ENCODE measurements at places on chromosomes 13 and 19.

- no peak for DNase-seq
Observed at GRCh38 chr13:50932091-50932490, 22.5 kb downstream of the RNASEH2B start.

DNA sequence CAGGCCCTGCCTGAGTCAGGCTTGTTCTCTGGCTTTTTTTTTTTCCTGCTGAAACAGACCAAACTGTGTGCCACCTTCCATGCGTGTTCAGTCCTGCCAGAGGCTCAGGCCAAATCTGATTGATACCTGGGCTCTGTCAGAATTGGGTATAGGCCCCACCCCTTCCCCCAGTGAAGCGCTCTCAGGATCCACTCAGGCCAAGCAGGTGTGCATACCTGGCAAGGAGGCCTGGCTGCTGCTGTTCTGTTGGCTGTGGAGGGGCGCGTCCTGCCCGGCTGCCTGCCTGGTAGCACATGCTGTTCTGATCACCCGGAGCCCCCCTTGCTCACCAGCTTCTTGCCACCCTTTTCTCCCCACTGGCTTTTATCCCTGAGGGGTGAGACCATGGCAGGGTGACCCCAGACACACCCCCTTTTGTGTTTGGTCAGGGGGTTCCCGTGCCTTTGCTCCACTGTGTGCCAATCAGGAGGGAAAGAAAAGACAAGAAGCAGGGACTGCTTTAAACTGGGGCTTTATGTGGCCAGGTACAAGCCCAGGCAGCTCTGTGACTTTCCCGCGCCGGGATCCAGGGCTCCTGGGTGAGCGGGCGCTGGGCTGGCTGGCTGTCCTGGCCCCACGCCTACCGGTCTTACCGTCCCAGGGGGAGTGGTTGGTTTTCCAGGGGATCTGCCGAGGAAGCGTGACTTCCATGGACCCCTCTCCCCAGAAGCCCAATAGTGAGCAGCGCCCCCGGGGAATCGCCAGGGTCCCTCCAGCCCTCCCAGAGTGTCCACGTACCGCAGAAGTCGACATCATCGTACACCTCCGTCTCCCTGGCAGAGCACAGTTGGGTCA is 12.7 kb downstream of the PRAM1 start:
- DNase-seq = no peak

DNA sequence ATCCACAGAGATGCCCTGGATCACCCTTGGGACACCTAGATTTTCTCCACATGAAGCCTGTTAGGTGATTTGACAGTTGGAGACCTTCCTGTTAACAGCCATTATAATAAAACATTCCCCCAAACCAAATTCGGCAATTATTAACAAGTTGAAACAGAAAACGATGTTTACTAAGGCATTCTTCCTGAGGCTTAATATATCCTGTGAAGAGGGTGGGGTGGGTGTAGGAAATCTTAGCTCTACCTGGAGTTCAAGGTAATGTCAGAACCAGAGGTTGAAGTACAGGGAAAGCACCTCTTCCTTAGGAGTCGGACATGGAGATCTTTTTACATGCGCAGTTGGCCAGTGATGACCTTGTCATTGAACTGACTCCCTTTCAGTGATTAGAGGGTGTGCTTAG is 143.0 kb downstream of the FGF9 start:
- no peak for DNase-seq

GRCh38 chr19:36100476-36100875 is 10.5 kb upstream of the OVOL3 start:
- no peak for DNase-seq

- no peak for DNase-seq
Observed at GRCh38 chr19:51114087-51114729, 6.0 kb upstream of the CTU1 start.

DNA sequence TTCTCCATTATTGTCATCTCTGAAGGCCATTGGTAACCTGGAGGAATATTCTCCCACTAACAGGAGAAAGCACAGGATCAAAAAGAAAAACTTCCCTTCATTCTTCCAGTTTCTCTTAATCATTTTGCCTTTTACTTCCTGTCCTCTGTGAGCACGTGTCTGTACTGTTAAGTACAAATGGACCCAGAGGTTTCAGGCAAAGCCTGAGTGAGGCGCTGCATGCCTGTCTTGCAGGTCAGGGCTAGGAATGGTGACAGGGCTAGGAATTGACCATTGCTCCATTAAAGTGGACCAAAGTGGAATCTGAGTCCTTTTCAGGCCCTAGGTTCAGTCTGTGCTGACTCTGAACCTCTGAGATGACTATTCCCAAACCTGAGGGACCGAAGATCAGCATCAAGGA is 326.7 kb downstream of the SHISA2 start:
- DNase-seq = no peak

DNA sequence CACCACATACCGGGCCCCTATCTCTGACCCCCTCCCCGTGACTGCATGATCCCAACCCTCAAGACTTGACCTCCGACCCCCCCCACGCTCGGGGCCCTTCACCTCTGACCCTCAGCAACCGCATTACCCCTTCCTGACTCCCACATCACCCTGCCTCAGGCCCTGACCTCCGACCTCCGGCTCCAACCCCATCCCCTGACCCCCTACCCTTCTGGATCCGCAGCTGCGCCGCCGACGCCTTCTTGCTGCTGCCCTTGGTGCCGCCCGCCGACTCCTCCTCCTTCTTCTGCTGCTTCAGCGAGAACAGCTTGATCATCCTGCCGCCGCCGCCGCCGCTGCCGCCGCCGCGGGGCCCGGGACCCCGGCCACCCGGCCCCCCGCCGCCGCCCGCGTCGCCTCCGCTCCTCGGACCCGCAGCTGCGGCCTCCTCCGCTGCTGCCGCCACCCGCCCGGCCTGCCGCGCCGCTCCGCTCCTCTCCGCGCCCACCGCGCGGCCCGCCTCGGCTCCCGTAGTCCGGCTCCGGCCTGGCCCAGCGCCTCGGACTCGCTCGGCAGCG is at the start of gene UBE2M:
Gene UBE2M (minus strand): TSS at position 546 of the 557 bp plus-strand sequence. CDS start 230 bp downstream, at position 316.
- no peak for DNase-seq

DNA sequence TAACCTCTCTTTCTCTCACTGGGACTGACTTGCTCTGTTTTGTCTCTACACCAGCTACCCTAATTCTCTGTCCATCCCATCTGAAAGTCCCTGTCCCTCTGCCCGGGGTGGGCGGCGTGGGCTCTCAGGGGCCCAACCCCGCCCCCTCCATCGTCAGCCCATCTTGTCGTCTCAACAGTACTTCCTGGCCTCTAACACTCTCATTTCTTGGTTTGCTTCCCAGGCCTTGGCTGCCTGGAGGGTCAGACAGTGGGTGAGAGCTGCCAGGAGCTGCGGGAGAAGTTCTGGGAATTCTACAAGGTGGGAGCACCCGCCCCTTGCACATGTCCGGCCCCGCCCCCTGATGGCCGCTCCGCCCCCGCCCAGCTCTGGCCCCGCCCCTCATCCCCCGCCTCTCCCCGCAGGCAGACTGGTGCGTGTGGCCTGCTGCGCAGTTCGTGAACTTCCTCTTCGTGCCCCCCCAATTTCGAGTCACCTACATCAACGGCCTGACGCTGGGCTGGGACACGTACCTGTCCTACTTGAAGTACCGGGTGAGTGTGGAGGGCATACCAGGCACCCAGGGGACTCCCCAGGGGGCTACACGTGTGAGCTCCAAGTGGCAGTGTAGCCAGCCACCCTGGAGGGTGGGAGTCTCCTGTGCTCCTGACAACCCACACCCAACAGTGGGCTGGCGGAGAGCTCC is 1.7 kb downstream of the MPV17L2 start:
- DNase-seq = no peak

- peak; percentile 56 for DNase-seq
Observed at GRCh38 chr19:58513694-58514563, 2.1 kb upstream of the SLC27A5 start.

DNA sequence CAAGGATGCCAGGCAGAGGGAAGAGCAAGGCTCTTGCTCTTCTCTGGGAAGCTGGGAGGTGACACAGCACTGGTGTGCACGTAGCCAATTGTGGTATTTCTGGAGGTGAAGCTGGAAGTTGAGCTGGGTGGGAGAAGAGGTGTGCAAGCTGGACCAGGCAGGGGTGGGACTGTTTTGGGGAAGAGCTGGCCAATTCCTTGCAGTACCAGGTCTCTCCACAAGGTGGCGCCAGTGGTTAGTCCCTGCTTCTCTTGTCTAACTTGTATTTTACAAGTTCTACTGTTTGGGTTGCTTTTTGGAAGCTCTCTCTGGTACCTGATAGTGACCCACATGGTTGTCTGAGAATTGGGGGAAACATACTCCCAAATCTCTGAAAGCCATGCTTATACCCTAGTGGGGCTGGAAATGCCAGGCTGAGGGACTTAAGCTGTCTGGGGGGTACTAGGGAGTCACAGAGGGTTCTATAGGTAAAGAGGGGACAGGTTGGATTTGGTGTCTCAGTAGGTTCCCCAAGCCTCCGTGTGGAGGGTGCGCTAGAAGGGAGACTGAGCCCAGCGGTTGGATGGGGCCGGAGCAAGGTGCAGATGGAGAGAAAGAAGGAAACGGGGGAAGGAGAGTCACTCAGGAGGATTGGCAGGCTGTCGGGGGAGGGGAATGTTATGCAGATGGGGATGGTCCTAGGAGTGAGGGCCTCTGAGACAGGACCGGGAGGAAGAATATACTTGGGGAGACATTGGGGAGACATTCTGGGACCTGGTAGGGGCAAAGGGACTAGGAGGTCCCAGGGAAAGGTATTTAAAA is 3.0 kb downstream of the HPN start:
- DNase-seq = no peak

GRCh38 chr13:114162533-114162922 is 16.5 kb upstream of the CFAP97D2 start:
- DNase-seq = no peak

- peak; percentile 91 for DNase-seq
Observed at GRCh38 chr13:48892053-48892687, 83.5 kb upstream of the FNDC3A start.

- no peak for DNase-seq
Observed at GRCh38 chr19:7645163-7645562, 8.3 kb downstream of the STXBP2 start.

DNA sequence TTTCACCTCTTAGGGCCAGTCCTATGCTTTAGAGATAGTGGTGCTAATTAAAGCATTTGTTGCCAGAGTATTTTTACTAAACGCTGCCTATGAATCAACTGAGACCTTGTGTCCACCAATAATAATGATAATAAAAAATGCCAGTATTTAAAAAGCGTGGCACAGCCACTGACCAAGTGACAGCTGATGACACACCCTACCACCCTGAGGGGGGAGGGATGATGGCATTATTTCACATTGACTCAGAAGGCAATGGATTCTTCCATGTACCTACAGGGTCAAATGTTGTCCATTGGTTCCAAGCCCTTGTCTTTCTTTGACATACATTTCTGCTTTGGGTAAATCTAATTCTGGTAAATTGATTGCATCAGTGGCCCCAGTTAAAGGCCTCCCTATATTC is 384.4 kb downstream of the DLEU7 start:
- no peak for DNase-seq

DNA sequence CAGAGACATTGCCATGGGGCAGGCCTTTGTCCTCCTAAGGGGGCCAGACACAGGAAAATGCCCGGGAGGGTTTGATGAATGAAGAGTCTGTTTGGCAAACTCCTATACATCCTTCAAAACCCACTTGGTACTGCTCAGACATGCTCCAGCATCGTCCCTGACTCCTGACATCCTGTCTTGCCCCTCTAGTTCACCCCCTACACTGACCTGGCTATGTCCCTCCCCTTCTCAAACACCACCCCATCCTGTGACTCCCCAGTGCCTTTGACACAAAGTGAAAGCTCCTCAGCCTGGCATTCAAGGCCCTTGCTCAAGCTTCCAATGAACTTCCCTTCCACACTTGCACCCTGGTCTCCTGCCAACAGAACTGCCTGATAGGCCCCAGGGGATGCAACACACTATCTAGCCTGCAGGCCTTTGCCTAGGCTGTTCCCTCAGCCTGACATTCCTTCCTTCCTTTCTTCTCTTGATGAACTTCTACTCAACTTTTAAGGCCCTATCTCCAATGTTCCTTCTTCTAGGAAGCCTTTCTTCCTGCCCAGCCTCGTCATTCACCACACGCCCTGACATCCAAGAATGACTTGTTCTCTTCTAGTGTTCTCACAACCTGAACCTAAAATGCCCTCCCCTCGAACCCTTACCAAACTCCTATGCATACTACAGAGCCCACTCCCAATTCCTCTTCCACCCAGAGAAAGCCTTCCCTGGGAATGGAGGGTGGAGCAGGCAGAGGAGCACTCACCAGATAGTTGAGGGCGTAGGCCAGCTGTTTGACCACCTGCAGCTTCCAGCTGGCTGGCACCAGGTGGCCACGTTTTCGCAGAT is 12.4 kb downstream of the JAK3 start:
- no peak for DNase-seq

DNA sequence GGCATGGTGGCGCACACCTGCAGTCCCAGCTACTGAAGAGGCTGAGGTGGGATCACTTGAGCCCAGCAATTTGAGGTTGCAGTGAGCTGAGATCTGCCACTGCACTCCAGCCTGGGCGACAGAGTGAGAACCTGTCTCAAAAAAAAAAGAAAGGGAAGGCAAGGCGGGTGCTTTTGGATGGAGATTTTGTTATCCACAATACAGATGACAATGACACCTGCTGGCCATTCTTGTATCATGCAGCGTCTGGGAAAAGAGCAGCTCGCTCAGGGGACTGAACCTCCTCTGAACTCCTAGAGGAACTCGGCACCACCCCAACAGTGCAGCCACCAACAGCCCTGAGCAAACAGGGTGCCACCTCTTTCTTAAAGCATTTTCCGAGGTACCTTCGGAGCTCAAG is 22.8 kb downstream of the HAUS8 start:
- DNase-seq = no peak

DNA sequence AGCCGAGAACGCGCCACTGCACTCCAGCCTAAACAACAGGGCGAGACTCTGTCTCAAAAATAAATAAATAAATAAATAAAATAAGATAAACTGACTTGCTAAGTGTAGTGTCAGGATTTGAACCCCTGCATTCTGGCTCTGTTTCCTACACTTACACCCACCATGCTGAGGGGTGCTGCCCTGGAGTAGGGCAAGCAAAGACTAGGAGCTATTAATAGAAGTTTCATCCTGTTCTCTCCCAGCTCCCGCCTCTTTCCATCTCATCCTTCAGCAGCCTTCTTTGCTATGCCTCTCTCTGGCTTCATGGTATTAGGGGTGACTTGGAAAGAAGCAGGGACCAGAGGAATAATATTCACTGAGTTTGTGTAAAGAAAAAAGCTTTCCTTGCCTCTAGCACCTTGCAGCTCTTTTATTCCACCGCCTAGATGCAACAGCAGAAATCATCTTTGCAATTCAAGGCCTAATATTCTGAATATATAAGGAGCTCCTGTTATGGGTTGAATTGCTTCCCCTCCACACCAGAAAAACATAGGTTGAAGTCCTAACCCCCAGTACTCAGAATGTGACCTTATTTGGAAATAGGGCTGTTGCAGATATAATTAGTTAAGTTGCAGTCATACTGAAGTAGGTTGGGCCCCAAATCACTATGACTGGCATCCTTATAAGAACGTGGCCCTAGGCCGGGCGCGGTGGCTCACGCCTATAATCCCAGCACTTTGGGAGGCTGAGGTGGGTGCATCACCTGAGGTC is 8.7 kb upstream of the PLAUR start:
- DNase-seq = no peak

DNA sequence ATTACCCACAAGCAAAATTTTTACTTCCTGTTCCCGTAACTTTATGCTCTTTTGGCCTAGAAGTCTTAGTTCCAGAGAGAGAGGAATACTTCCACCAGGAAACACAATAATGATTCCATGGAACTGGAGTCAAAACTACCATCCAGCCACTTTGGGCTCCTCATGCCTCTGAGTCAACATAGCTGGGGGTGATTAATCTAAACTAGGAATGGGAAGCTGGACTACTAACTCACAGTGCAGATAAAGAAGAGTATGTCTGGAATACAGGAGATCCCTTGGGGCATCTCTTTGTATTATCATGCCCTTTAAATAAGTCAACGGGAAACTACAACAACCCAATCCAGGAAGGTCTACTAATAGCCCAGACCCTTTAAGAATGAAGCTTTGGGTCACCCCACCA is 8.9 kb upstream of the ELF1 start:
- DNase-seq = no peak
